ENCODE measurements at places on chromosomes 7 and 10. TPM values are rescaled to one million over a fixed set of nuclear protein-coding genes. Genes with fewer than 3 reads are reported as not detected.

The INSYN2A gene
- total RNA-seq, result not detected

GRCh38 chr7:41817386-41817785 lies 114.5 kb upstream of the INHBA start:
- no peaks in the 10 kb centered on the region for H3K4me1 ChIP-seq
- H3K27ac ChIP-seq, result no peak overlapping the region
- no peaks in the 10 kb centered on the region for H3K27me3 ChIP-seq
- no peaks in the 10 kb centered on the region for H3K36me3 ChIP-seq
- no peak for DNase-seq
- no peak overlapping the region for H3K4me3 ChIP-seq

GRCh38 chr7:24241206-24241605 lies 42.8 kb upstream of the NPY start:
- no peak for DNase-seq
- H3K4me3 ChIP-seq, result no peak overlapping the region
- H3K27ac ChIP-seq, result no peak overlapping the region
- no peaks in the 10 kb centered on the region for H3K4me1 ChIP-seq
- H3K27me3 ChIP-seq, result no peaks in the 10 kb centered on the region

GRCh38 chr10:89426230-89426868 lies 12.0 kb downstream of the IFIT5 start:
- H3K27ac ChIP-seq, result no peak overlapping the region
- H3K4me1 ChIP-seq, result no peaks in the 10 kb centered on the region
- no peaks in the 10 kb centered on the region for H3K36me3 ChIP-seq

The JCAD gene
- 48.8 TPM for total RNA-seq

GRCh38 chr10:97510686-97511085 lies 12.0 kb downstream of the UBTD1 start:
- H3K4me1 ChIP-seq, result no peaks in the 10 kb centered on the region
- H3K36me3 ChIP-seq, result no peaks in the 10 kb centered on the region
- no peak overlapping the region for H3K4me3 ChIP-seq
- no peaks in the 10 kb centered on the region for H3K27me3 ChIP-seq
- H3K27ac ChIP-seq, result no peak overlapping the region

DNA sequence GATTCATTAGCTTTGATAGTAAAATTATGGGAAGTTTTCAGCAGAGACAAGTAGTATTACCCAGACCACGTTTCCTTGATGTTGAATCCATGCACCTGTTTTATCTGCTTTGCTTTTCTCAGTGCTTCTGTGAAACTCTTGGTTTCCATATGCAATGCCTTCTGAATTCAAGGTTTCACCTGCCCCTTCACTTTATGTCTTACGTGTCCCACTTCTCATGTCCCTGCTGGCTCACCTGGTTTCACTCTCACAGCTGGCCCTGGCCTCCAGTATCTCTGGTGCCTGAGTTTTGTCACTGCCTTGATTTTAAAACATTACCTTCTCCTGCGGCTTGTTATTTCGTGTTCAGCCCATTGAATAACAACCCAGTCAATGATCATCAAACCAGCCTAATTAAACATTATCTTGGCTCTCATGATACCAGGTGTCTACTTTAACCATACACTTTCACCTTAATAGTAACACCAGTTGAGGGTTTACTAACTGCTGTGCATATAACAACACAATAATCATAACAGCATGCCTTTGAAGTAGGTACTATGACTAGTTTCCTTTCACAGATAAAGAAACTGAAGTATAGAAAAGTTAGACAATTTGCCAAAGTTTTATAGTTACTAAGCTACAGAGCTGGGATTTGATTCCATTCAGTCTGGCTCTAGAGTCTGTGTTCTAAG lies 175.7 kb upstream of the PCLO start:
- H3K4me3 ChIP-seq, result no peak overlapping the region
- no peaks in the 10 kb centered on the region for H3K4me1 ChIP-seq
- no peak for DNase-seq
- no peaks in the 10 kb centered on the region for H3K36me3 ChIP-seq
- no peaks in the 10 kb centered on the region for H3K27me3 ChIP-seq

The RBM20 gene
- 0.88 TPM for total RNA-seq

DNA sequence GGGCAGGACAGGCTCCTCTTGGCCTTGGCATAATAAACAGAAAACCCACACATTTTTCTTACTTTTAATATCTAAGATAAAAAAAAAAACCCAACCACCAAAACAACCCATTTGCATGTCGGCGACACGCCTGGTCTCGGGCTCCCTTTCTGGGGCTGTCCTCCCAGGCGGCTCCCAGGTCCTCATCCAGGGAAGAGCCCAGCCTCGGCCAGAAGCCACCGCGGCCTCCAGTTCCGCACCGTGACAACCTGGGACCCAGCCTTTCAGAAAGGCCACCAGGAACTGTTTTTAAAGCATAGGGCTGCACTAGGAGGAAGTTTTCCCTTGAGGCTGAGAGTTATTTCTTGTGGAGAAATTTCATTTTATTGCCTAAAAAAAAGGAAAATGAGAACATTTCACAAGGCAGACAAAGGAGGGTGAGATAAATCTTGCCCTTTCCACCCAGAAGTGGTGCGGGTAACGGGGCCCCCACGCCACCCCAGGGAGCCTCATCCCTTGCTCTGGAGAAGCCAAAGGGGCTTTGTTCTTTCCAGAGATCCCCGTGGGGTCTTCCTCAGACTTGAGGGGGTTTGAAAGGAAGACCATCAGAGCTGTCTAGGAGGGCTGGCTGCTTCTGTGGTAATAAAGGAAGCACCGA lies 39.2 kb upstream of the MKRN1 start:
- H3K4me1 ChIP-seq, result no peaks in the 10 kb centered on the region
- peak; percentile 44 for DNase-seq
- no peaks in the 10 kb centered on the region for H3K27me3 ChIP-seq
- H3K4me3 ChIP-seq, result no peak overlapping the region

The LBX1 gene
- total RNA-seq, result not detected

GRCh38 chr7:136533732-136534131 lies 334.7 kb upstream of the CHRM2 start:
- no peak overlapping the region for H3K4me3 ChIP-seq
- no peak for DNase-seq
- H3K27ac ChIP-seq, result no peak overlapping the region
- H3K36me3 ChIP-seq, result no peaks in the 10 kb centered on the region

DNA sequence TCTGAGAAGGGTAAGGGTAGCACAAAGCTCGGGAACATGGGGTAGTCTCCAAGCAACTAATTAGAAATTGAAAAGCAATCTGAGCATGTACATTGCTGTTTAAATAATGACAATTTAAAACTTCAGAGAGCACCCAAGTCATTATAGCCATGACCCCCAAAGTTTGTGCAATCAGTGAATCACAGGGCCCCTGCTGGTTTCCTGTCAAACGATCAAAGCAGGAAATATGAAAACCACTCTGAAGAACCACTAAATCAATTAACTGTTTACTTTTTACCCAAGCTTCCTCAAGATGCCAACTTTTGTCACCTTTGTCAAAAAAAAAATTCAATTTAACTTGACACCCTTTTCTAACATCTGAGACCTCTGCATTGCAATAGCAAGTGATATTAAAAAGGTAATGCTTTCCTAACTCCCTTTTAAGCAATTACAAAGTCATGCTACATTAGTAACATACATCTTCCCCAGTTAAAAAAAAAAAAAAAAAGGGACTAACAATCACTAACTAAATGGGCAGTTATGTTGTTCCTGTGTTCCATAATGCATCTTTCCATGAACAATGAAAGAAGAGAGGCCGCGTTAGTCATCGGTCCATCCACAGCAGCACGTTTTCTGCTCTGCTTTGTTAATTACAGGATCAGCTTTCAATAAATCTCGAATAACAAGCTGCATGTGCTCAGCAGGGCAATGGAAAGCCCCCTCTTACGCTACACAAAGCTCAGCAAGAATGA lies 80.6 kb downstream of the ETV1 start:
- H3K36me3 ChIP-seq, result no peaks in the 10 kb centered on the region
- H3K27me3 ChIP-seq, result no peaks in the 10 kb centered on the region
- H3K4me1 ChIP-seq, result no peaks in the 10 kb centered on the region
- H3K27ac ChIP-seq, result no peak overlapping the region

- DNase-seq, result no peak
- H3K4me1 ChIP-seq, result no peaks in the 10 kb centered on the region
- H3K36me3 ChIP-seq, result no peaks in the 10 kb centered on the region
Observed at GRCh38 chr10:33927347-33927746, 592.9 kb upstream of the NRP1 start.

- no peaks in the 10 kb centered on the region for H3K36me3 ChIP-seq
- no peaks in the 10 kb centered on the region for H3K4me1 ChIP-seq
- H3K27me3 ChIP-seq, result no peaks in the 10 kb centered on the region
Observed at GRCh38 chr7:117667456-117667855, 187.6 kb downstream of the CFTR start.

DNA sequence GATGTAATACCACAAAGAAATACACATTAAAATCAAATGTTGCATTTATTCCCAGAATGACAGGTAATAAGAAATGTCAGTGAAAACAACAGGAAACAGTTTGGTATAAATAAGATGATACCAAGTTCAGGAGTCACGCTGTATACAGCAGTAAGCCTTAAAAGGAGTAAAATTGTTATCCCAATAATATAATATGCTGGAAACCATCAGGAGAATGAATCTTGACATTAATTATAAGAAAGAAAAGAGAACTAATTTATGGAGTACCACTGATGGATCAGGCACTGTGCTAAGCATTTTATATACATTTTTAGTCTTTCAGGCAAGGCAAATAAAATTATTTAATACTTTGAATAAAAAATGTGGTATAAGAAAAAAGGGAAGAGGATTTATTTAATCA lies 27.6 kb downstream of the PRKAR2B start:
- H3K4me1 ChIP-seq, result no peaks in the 10 kb centered on the region
- no peak for DNase-seq
- no peak overlapping the region for H3K27ac ChIP-seq
- no peaks in the 10 kb centered on the region for H3K36me3 ChIP-seq

The HOXA6 gene
- 1.8 TPM for total RNA-seq

DNA sequence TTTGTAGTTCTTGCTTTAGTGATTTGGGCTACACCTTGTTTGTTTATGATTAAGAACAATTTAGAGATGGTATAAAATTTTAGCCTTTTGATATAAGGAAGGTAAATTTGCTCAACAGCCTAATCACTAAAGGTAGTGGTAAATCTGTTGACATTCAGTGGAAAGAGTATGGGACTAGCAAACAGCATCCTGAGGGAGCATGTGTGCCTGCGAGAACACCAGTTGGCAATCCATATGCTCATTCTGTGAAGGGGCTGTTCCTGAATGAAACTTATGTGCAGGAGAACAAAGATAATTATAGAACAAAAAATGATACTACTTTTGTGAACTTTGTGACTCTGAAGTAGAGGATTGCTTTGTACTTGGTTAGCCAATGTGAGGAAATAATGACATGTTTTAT lies 44.0 kb downstream of the CAPZA2 start:
- H3K4me1 ChIP-seq, result no peaks in the 10 kb centered on the region
- DNase-seq, result no peak
- H3K27me3 ChIP-seq, result no peaks in the 10 kb centered on the region
- no peak overlapping the region for H3K4me3 ChIP-seq
- H3K36me3 ChIP-seq, result no peaks in the 10 kb centered on the region
- no peak overlapping the region for H3K27ac ChIP-seq

GRCh38 chr7:36283181-36283580 lies 106.5 kb upstream of the ANLN start:
- H3K27me3 ChIP-seq, result no peaks in the 10 kb centered on the region
- H3K4me3 ChIP-seq, result no peak overlapping the region
- no peak overlapping the region for H3K27ac ChIP-seq
- H3K36me3 ChIP-seq, result no peaks in the 10 kb centered on the region
- no peak for DNase-seq

- peak overlapping the region; percentile 99 for H3K27ac ChIP-seq
- no peak overlapping the region for H3K4me3 ChIP-seq
- H3K36me3 ChIP-seq, result no peaks in the 10 kb centered on the region
- no peak for DNase-seq
- no peaks in the 10 kb centered on the region for H3K4me1 ChIP-seq
- H3K27me3 ChIP-seq, result no peaks in the 10 kb centered on the region
Observed at GRCh38 chr10:31322647-31323046, 3.6 kb downstream of the ZEB1 start.

DNA sequence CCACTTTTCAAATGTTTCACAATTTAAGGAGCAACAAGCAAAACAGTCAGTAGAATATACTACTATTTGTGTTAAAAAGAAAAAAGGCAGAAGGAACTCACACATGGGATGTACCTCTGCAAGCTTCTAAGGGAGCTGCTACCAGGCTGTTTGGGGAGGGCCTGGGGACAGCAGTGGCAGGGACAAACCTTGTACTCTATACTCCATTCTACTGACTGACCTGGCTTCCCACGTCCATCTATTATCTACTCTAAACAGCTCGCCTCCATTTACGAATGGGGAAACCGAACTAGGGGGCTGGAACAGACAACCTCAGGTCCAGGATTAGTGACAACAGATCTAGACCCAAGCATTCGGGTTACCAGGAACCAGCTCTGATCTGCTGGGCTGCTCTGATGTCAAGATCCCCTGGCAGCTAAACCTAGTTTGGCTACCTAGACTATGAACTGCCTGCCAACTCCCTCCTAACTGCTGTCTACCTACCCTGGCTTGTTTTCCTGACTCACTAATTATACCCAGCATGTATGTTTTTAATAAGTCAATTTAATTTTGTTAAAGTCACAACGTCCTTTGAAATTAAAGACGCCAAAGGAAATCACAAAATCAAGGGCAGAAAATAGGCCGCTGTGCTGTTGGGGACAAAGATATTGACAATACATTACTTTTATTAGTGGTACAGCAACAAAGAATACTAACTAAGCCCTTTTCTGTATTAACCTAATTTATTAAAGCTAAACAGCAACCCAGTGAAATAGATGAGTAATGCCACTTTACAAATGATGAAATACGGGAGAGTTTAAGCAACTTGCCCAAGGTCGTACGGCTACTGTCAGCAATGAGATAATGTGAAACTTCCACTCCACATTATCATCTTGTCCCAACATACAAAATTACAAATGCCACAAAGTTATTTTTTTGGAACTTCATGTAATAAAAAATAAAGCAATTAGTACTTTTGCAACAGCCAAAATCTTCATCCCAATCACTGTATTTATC lies 5.3 kb downstream of the PSAP start:
- H3K36me3 ChIP-seq, result no peaks in the 10 kb centered on the region
- peak overlapping the region; percentile 38 for H3K27ac ChIP-seq
- no peaks in the 10 kb centered on the region for H3K4me1 ChIP-seq
- H3K27me3 ChIP-seq, result no peaks in the 10 kb centered on the region

GRCh38 chr10:127033216-127034033 lies 128.2 kb downstream of the DOCK1 start:
- H3K27me3 ChIP-seq, result no peaks in the 10 kb centered on the region
- no peak for DNase-seq
- no peaks in the 10 kb centered on the region for H3K4me1 ChIP-seq
- no peaks in the 10 kb centered on the region for H3K36me3 ChIP-seq
- no peak overlapping the region for H3K27ac ChIP-seq

- H3K4me3 ChIP-seq, result no peak overlapping the region
- DNase-seq, result no peak
- no peaks in the 10 kb centered on the region for H3K4me1 ChIP-seq
- no peak overlapping the region for H3K27ac ChIP-seq
- no peaks in the 10 kb centered on the region for H3K36me3 ChIP-seq
- H3K27me3 ChIP-seq, result no peaks in the 10 kb centered on the region
Observed at GRCh38 chr7:101426303-101427011, 63.8 kb downstream of the COL26A1 start.

All from uterus (tissue), 4 donors.